ENCODE measurements at places on chromosomes 5 and 9. TPM values are rescaled to one million over a fixed set of nuclear protein-coding genes. Genes with fewer than 3 reads are reported as not detected.

Gene TRIM36
- 0.19 TPM for total RNA-seq

Gene CNTNAP3
- 7.4 TPM for total RNA-seq

Gene S100Z
- not detected for total RNA-seq

Gene SLC24A2
- 0.14 TPM for total RNA-seq

Gene RFESD
- total RNA-seq, result 3.0 TPM

- peak; percentile 82 for DNase-seq
Measured at GRCh38 chr5:169300468-169301385, at the start of gene SLIT3. TSS of gene SLIT3 (minus strand) at chr5:169301139. CDS start at chr5:169300709, 430 bp downstream.

- no peak for DNase-seq
Measured at GRCh38 chr9:87657190-87657589, 68.7 kb upstream of the CTSL start.

- peak; percentile 85 for DNase-seq
Measured at GRCh38 chr5:134555890-134556311, 30.4 kb downstream of the JADE2 start.

- DNase-seq, result no peak
Measured at GRCh38 chr9:15389173-15389572, 33.5 kb upstream of the SNAPC3 start.

- no peak for DNase-seq
Measured at GRCh38 chr9:37094751-37095150, 25.6 kb upstream of the ZCCHC7 start.

GRCh38 chr9:36734737-36735136 is 162.0 kb downstream of the MELK start:
- DNase-seq, result no peak

GRCh38 chr5:60136841-60137240 is 243.3 kb upstream of the PDE4D start:
- DNase-seq, result no peak

DNA sequence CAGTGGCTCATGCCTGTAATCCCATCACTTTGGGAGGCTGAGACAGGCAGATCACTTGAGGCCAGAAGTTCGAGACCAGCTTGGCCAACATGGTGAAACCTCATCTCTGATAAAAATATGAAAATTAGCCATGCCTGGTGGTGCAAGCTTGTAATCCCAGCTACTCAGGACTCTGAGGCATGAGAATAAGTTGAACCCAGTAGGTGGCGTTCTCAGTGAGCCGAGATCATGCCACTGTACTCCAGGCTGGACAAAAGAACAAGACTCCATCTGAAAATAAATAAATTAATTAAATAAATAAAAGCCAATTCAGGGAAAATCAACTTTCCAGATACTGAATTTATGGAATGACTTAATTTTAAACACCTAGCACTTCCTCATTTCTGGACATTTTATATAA is 1722.1 kb downstream of the MAT2B start:
- DNase-seq, result no peak

- no peak for DNase-seq
Measured at GRCh38 chr5:146726020-146726419, 152.5 kb downstream of the PPP2R2B start.

GRCh38 chr9:138072897-138073296 is 195.3 kb downstream of the CACNA1B start:
- DNase-seq, result peak; percentile 58

DNA sequence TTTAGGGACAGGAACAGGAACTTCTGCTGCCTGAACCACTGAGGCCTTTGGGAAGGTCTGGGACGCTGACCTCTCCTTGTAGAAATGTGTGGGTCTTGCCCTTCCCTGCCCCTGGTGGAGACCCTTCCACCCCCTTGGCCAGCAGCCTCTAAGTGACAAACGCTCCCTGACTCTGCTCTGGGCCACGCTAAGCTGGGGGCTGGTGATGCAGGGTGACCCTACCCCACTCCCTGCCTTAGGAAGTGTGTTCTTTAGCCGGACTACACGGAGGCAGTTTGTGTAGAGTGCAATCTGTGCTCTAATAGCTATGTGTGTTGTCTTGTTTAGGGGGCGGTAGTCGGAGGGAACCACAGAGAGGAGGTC is 123.0 kb downstream of the COL23A1 start:
- no peak for DNase-seq

GRCh38 chr5:75053304-75054133 is 1.2 kb upstream of the GCNT4 start:
- DNase-seq, result peak; percentile 75

DNA sequence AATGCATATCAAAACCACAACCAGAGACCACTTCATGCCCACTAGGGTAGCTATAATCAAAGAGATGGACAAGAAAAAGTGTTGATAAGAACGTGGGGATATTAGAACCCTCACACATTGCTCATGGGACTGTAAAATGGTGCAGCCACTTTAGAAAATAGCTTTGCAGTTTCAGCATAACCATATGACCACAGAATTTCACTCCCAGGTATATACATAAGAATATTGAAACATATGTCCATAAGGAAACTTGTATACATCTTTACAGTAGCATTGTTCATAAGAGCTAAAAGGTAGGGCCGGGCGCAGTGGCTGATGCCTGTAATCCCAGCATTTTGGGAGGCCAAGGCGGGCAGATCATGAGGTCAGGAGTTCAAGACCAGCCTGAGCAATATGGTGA is 56.4 kb downstream of the S1PR3 start:
- DNase-seq, result no peak

GRCh38 chr5:77777911-77778310 is 1.8 kb upstream of the TBCA start:
- no peak for DNase-seq

DNA sequence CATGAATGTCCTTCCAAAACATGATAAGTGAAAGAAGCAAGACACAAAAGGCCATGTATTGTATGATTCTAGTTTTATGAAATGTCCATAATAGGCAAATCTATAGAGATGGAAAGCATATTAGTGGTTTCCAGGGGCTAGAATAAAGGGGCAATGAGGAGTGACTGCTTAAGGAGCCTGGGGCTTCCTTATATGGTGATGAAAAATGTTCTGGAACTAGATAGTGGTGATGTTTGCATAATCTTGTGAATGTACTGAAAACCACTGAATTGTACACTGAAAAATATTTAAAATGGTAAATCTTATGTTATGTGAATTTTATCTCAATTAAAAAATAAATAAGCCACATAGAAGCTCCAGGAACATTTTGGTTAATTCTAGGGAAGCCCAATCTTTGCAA is 144.4 kb upstream of the ANKRD55 start:
- no peak for DNase-seq
